ENCODE measurements at places on chromosomes 2 and 18. TPM values are rescaled to one million over a fixed set of nuclear protein-coding genes. Genes with fewer than 3 reads are reported as not detected.

Gene KIAA2012
- not detected for total RNA-seq

Gene MYOM1
- 0.94 TPM for total RNA-seq

Gene UGT1A3
- not detected for total RNA-seq

Gene HRH4
- total RNA-seq: 0.42 TPM

Gene OR6B2
- total RNA-seq: not detected

Gene ATP8B1
- not detected for total RNA-seq

Gene ABCG8
- not detected for total RNA-seq

Data from mononuclear cell (primary cell).